ENCODE measurements at places on chromosomes 16 and 17.

GRCh38 chr16:68377667-68378393 is 67.0 kb downstream of the PRMT7 start:
- peak; percentile 62 for DNase-seq

GRCh38 chr17:68803164-68803929 is 151.8 kb downstream of the ABCA8 start:
- DNase-seq = no peak

DNA sequence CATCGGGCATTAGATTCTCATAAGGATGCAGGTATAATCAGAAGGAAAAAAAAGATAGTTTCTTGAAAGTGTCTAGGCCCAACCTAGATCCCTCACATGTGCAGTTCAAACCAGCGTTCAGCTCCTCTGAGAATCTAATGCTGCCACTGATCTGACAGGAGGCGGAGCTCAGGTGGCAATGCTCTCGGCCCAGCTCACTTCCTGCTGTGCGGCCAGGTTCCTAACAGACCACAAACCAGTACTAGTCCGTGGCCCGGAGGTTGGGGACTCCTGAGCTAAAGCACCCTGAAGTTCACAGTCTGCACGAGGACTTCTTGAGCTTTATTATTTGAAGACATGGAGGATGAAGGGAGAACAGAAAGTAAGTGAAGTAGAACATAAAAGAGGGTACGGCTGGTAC is 16.8 kb downstream of the SMCR8 start:
- DNase-seq = no peak

DNA sequence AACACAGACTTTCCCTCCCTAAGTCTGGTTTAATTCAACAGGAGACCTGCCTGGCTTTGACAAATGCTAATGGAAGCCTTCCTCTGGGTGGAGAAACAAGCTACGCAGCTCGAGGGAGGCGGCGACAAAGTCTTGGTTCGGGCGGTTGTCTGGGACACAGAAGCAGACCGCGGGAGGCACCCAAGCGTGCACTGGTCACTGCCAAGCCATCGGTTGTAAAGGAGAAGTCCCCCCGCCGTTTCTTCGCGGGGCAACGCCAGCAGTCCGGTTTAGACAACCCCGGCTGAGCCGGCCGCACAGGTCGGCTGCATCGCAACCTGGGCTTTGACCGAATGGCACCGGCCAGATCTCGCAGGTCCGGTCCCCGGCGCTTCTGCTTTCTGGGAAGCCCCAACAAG is 586 bp downstream of the GLYR1 start:
- peak; percentile 37 for DNase-seq

DNA sequence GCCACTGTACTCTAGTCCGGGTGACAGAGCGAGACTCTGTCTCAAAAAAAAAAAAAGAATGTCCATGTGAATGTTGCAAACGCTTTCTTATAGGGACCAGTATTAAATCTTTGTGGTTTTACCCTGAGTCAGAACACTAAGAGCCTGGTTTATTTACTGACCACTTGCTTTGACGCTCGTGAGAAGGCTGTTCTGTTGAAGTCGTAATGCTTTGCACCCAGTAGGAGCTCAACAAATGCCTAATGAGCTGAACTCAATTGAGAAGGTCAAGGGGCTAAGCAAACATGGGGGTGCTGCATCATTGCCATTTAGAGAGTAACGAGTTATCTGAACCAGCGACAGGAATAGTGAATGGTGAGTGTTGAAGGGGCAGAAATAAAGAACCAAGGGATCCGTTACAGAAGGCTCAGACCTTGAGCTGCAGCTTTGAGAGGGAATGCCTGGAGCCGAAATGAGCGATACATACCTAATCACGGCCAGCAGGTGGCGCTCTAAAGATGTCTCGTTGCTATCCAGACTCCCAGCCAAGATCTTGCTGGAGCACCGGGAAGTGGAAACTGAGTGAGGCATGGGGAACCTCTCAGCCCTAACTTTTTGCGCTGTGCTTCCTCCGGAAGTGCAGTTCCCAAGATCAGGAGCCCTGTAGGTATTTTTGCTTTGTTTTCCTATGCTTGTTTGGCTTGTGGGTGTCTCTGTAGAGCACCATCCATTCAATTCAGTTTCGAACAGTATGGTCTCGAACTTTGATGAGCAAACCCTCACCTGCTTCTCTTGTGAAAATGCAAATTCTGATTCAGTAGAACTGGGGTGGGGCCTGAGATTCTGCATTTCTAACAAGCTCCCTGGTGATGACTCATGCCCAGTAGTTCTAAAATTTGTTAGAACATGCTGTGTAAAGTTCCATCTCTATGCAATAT is 12.6 kb upstream of the RNF222 start:
- DNase-seq = peak; percentile 90

GRCh38 chr17:55576996-55577586 is 65.8 kb upstream of the SMIM36 start:
- no peak for DNase-seq

DNA sequence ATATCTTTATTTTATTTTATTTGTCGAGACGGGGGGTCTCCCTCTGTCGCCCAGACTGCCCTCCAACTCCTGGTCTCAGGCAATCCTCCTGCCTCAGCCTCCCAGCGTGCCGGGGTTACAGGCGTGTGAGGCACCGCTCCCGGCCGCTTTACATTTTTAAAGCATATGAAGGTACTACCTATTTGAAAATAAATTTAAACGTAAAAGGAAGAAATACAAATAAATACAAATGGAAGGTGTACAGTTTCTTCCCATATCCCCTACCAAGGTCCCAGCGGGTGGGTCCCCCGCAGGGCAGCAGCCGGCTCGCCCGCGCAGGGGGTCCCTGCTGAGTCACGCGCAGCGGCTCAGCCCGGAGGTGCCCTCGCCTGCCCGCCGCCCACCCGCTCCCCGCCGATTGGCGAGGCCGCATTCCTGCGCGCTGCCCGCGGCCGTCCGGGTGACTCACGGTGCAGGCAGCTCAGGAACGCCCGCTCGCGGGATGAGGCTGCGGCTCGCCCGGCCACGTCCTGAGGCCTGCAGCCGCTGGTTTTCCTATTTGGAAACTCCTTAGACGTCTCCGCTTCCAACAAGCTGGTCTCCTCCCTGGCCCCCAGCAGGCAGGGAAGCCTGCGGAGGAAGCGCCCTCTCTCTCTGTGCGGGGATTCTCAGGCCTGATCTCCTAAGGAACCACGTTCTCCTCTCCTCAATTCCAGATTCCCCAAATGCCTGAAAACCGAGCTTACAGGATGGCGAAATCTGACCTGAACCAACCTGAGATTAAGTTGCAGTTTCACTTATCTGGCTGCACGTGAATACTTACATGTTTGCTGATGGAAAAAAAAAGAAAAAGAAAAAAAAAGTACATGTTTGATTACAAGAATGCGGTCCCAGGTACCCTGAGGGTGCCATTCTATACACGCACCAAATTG is 54.8 kb upstream of the MAP3K14 start:
- DNase-seq = peak; percentile 83

Measured in left lung (tissue), 14 donors.